ENCODE measurements at places on chromosomes 6 and 20.

DNA sequence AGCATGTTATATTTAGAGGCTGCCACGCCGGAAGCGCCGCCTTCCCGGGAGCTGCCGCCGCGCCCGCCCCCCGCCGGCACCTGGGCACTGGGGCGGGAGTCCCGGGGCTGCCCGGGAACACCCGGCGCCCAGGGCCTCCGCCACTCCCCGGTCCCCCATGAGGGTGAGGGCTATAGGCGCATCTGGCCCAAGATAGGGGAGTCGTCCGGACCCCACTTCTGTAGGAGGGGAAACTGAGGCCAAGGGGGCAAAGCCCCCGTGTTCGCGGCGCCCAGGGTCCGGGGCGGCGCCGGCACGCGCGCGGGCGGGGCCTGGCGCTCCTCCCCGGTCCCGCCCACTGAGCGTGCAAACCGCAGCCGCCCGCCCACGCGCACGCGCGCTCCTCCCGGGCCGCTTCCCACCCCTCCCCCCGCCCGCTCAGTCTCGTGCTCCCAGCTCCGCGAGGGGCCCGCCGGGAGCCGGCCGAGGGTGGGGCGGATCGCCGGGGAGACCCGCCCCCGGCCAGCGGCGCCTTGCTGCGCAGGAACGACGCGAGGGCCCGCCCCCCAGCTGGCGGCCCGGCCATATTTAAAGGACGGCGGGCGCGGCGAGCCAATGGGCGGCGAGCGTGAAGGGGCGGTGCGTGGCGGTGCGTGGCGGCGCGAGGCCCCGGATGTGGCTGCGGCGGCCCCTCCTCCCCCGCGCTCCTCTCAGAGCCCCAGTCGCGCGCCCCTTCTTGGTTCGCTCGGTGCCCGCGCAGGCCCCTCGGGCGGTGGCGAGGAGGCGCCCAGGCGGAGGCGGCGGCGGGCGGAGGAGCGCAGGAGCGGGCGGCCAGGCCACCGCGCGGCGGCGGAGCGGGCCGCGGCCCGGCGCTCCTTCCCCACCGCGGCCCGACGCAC is at the start of gene LSM14B:
LSM14B (plus strand) TSS at position 700 of the 878 bp plus-strand sequence. CDS start 192 bp downstream, outside the sequence.
- no peaks in the 10 kb centered on the region for H3K27me3 ChIP-seq
- H3K4me1 ChIP-seq = peaks cover 27% of the 10 kb centered on the region
- H3K27ac ChIP-seq = peak within 1 kb of the TSS; percentile 90
- H3K4me3 ChIP-seq = peak within 1 kb of the TSS; percentile 63

GRCh38 chr6:117617210-117618035 is 15.1 kb upstream of the GOPC start:
- no peak for DNase-seq
- no peaks in the 10 kb centered on the region for H3K27me3 ChIP-seq
- H3K27ac ChIP-seq = no peak overlapping the region
- no peaks in the 10 kb centered on the region for H3K36me3 ChIP-seq

GRCh38 chr20:12383821-12384220 is 466.1 kb downstream of the BTBD3 start:
- H3K36me3 ChIP-seq = no peaks in the 10 kb centered on the region
- no peak overlapping the region for H3K27ac ChIP-seq
- H3K27me3 ChIP-seq = no peaks in the 10 kb centered on the region
- no peak for DNase-seq
- H3K4me3 ChIP-seq = no peak overlapping the region

DNA sequence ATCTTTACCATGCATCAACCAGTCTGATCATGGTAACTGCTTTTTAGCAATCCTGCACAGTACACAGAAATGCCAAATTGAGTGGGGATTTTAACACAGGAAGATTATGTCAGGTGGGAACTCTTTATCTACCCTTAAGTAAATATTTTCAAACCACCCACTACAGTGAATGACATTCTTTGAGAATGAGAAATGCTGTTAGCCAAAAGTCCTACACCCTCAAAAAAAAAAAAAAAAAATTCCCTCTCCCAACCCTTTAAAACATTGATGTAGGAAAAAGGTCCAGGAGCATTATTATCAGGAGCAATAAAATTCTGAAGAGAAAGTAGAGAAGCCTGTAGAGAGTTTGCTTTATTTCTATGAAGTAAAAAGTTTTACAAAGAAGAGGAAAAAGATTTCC is 307.2 kb upstream of the THEMIS start:
- H3K27me3 ChIP-seq = no peaks in the 10 kb centered on the region
- no peak overlapping the region for H3K27ac ChIP-seq
- DNase-seq = no peak
- H3K4me3 ChIP-seq = no peak overlapping the region
- no peaks in the 10 kb centered on the region for H3K4me1 ChIP-seq
- no peaks in the 10 kb centered on the region for H3K36me3 ChIP-seq

GRCh38 chr6:117142995-117143394 is 122.4 kb upstream of the VGLL2 start:
- H3K27ac ChIP-seq = no peak overlapping the region
- no peaks in the 10 kb centered on the region for H3K4me1 ChIP-seq
- no peak for DNase-seq
- H3K27me3 ChIP-seq = no peaks in the 10 kb centered on the region
- no peaks in the 10 kb centered on the region for H3K36me3 ChIP-seq
- no peak overlapping the region for H3K4me3 ChIP-seq

DNA sequence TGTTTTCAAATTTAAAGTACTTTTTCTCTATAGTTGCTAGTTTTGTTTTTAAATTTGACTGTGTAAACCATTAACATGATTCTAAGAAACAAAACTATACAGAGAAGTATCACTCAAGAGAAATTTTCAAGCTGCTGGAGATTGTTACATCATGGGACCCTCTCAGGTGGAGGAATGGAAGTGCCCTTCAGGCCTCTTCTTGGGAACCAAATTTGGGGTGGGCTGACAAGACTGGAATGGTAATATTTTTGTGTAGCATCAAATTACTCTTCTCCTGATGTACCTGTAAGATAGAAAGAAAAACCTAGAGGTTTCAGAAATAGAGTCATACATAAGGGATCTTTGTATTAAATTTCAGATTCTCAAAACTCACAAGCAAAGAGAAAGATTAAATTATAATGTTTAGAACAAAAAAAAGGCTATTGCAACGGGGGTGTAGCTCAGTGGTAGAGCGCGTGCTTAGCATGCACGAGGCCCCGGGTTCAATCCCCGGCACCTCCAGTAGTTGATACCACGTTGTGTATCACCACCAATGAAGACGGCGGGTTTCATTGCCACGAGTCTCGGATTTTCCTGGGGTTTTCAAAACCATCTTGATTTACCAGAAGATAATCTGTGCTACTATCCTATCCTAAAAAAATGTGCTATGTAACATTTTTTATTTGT is 193.7 kb downstream of the GPX5 start:
- H3K4me1 ChIP-seq = no peaks in the 10 kb centered on the region
- no peak overlapping the region for H3K27ac ChIP-seq
- no peaks in the 10 kb centered on the region for H3K27me3 ChIP-seq
- no peak overlapping the region for H3K4me3 ChIP-seq

DNA sequence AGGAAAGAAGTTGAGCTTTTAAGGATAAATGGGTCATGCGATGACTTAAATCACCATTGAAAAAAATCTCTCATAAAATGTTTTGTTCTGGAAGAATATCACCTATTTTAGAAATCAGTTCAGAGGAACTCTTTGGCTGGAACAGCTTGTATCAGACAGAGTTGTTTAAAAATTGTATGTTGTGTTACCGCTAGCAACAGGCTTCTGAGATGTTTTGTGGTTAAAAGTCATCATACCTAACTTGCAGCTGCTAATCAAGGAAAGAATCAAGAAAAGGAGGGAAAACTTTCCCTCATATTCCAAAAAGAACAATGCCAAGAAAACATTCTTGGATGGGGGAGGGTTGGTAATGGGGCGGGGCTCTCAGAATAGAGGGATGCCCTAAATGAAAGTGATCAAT is 220.7 kb upstream of the CITED2 start:
- no peaks in the 10 kb centered on the region for H3K36me3 ChIP-seq
- no peaks in the 10 kb centered on the region for H3K27me3 ChIP-seq
- no peak overlapping the region for H3K27ac ChIP-seq

GRCh38 chr20:22353586-22353985 is 230.8 kb downstream of the FOXA2 start:
- H3K27ac ChIP-seq = no peak overlapping the region
- H3K4me3 ChIP-seq = no peak overlapping the region
- no peak for DNase-seq
- no peaks in the 10 kb centered on the region for H3K36me3 ChIP-seq
- no peaks in the 10 kb centered on the region for H3K4me1 ChIP-seq

- no peaks in the 10 kb centered on the region for H3K27me3 ChIP-seq
- H3K4me1 ChIP-seq = peaks cover 29% of the 10 kb centered on the region
- peak overlapping the region; percentile 48 for H3K27ac ChIP-seq
- no peaks in the 10 kb centered on the region for H3K36me3 ChIP-seq
These were observed 426.3 kb upstream of the NOX3 start for GRCh38 chr6:155881826-155882526.

DNA sequence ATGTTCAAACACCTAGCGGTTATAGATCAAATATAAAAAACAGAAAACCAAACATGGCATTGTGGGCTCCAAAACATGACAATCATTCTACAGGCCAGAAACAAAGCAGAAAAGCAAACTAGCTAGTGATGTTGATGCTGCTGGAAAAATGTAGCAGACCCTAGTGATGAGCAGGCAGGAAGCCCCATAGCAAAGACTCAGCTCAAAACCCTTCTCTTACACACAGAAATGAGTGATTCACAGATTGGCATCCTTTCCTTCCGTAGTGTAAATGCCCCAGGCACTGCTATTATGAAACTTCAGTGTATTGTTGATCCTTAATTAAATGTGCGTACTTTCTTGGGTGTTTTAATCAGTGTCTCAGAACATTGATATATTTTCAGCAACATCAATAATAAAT is 425.1 kb downstream of the UTRN start:
- H3K4me3 ChIP-seq = no peak overlapping the region
- H3K4me1 ChIP-seq = peaks cover 10% of the 10 kb centered on the region
- no peak overlapping the region for H3K27ac ChIP-seq
- H3K36me3 ChIP-seq = no peaks in the 10 kb centered on the region
- no peak for DNase-seq

DNA sequence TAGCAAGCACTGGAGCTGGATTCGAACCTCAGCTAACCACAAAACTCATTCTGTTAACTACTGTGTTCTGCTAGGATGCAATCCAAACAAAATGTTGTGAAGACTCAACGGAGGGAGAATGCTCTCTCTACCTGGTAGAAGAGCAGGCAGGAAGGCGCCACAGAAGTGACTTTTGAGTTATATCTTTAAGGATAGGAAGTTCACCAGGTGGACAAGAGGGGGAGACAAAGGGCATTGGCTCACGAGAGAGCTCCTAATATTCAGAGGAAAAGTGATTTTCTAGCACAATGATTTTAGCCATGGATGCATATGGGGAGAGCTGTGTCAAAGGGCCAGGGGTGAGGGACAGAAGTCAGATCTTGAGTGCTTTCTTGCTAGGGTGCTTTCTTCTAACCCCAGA is 108.4 kb upstream of the MAFB start:
- DNase-seq = no peak
- no peaks in the 10 kb centered on the region for H3K36me3 ChIP-seq
- no peaks in the 10 kb centered on the region for H3K4me1 ChIP-seq
- H3K27me3 ChIP-seq = no peaks in the 10 kb centered on the region

DNA sequence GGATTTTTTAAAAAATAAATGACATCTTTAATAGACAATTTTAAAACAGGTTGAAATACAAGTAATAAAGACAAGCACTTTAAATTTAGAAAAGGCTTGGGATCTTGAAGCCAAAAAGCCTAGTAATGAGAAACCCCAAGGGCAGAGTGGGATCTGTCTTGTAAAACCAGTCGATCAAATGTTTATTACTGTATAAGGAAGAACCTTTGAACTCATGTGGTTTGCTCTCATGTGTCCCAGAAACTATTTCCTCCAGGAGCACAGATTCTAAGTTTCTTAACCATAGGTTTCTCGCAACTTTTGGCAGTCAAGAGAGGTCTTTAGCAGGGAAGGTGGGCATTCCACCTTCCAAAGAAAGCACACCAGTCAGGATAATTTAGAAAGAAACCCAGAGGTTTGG is 541.7 kb upstream of the BTBD3 start:
- no peaks in the 10 kb centered on the region for H3K4me1 ChIP-seq
- no peak for DNase-seq
- no peaks in the 10 kb centered on the region for H3K27me3 ChIP-seq
- no peak overlapping the region for H3K27ac ChIP-seq
- H3K36me3 ChIP-seq = no peaks in the 10 kb centered on the region

- H3K4me1 ChIP-seq = no peaks in the 10 kb centered on the region
- H3K4me3 ChIP-seq = no peak overlapping the region
- H3K36me3 ChIP-seq = no peaks in the 10 kb centered on the region
- DNase-seq = no peak
- H3K27me3 ChIP-seq = no peaks in the 10 kb centered on the region
These were observed 303.5 kb upstream of the TSHZ2 start for GRCh38 chr20:52668626-52669025.

- no peaks in the 10 kb centered on the region for H3K27me3 ChIP-seq
- DNase-seq = no peak
- no peaks in the 10 kb centered on the region for H3K36me3 ChIP-seq
- H3K4me1 ChIP-seq = no peaks in the 10 kb centered on the region
These were observed 88.4 kb downstream of the MYB start for GRCh38 chr6:135269481-135269891.

DNA sequence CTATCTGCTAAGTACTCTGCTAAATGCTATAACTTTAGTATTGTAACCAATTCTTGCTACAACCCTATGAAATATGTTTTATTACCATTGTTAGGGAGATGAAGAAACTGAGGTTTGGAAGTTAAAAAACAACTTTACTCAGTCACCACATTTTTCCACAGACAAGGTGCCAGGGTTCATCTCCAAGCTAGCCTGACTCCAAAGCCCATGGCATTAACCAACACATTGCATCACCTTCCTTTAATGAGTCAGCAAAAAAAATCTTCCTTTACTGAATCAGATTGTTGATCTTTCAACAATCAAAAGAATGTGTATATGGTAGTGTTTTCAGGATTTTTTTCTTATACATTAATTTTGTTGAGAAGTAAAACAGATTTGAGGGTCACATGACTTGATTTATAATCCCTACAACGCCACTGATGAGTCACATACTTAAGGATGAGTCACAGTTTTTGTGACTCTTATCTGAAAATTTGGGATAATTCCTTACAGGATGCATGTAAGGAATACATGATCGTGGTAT is 41.5 kb downstream of the MAN1A1 start:
- no peaks in the 10 kb centered on the region for H3K27me3 ChIP-seq
- no peak overlapping the region for H3K4me3 ChIP-seq
- DNase-seq = no peak

DNA sequence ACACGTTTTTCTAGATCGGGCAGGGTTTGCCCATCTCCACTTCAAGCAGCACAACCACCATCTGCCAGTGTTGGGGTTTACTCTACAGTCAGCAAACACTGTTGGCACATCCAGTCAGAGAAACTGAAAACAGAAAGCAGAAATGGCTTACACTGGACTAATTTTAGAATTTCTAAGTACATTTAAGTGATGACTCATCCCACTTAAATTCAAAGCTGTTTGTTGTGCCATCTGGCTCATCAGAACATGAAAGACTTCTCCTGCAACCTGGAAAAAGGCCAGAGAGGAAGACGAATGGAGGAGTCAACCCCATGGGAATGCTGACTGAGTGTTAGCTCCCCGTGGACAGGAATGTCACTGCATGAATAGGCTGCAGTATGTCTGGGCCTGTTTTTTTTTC is 21.8 kb downstream of the FAM209B start:
- peak; percentile 59 for DNase-seq
- H3K4me1 ChIP-seq = peaks cover 11% of the 10 kb centered on the region
- H3K4me3 ChIP-seq = no peak overlapping the region
- H3K27ac ChIP-seq = no peak overlapping the region
- no peaks in the 10 kb centered on the region for H3K27me3 ChIP-seq

GRCh38 chr6:69914015-69914485 is 47.7 kb downstream of the COL19A1 start:
- H3K4me3 ChIP-seq = no peak overlapping the region
- no peak overlapping the region for H3K27ac ChIP-seq
- no peaks in the 10 kb centered on the region for H3K36me3 ChIP-seq
- no peak for DNase-seq

All from thyroid gland (tissue), 4 donors.